Naive thymus-derived CD4-positive, alpha-beta T cell (primary cell): ENCODE measurements at places on chromosomes 7 and 10. TPM values are rescaled to one million over a fixed set of nuclear protein-coding genes. Genes with fewer than 3 reads are reported as not detected.

Gene AOAH
- 22.1 TPM for total RNA-seq

Gene TCTN3
- total RNA-seq: 37.2 and 38.3 TPM in 2 replicates

Gene BEND7
- not detected for total RNA-seq

Gene IGFBP3
- total RNA-seq: 9.4 TPM

Gene PAPOLB
- not detected for total RNA-seq

Gene TAS2R3
- 1.2 TPM for total RNA-seq

Gene CDNF
- 2.6 TPM for total RNA-seq

Gene ARMC3
- total RNA-seq: not detected

Gene MMD2
- total RNA-seq: not detected

Gene MINDY3
- total RNA-seq: 16.4 and 21.4 TPM in 2 replicates

Gene POLL
- 38.8 TPM for total RNA-seq

DNA sequence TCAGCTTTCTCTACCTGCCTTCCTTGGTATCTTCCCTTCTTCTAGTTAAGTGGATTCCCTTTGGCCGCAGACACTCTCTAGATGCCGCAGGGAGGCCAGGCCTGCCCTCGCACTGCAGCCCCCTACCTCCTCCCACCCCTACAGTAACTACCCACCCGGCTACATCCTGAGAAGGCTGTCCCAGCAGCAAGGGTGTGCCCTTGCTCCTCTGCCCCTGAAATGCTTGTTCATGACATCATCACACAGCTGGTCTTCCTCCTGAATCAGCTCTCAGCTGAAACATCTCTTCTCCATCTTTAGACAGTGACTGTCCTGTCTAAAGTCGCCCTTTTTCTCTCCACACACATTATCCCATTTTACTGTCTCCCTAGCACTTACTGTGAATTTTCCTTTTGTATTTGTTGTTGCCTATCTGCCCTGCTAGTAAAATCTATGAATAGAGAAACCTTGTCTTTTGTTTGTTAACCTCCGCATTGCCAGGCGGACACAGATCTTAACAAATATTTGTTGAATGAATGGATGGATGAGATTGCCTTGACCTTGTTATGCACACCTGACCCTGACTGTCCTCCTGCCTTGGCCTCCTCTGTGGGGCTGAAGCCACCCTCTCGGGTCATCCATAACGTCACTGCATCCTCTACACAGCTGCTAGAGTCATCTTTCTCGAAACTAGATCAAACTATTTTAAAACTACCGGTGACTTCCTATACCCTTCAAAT is 108.9 kb upstream of the GATA3 start:
- H3K27ac ChIP-seq: no peak overlapping the region
- H3K4me3 ChIP-seq: no peak overlapping the region
- no peaks in the 10 kb centered on the region for H3K27me3 ChIP-seq
- DNase-seq: no peak

- H3K27ac ChIP-seq: peak overlapping the region; percentile 82
- DNase-seq: no peak
- no peaks in the 10 kb centered on the region for H3K27me3 ChIP-seq
- H3K36me3 ChIP-seq: peaks cover 20% of the 10 kb centered on the region
- H3K4me3 ChIP-seq: peak overlapping the region; percentile 51
Measured at GRCh38 chr10:8060704-8061121, 6.2 kb downstream of the GATA3 start.

DNA sequence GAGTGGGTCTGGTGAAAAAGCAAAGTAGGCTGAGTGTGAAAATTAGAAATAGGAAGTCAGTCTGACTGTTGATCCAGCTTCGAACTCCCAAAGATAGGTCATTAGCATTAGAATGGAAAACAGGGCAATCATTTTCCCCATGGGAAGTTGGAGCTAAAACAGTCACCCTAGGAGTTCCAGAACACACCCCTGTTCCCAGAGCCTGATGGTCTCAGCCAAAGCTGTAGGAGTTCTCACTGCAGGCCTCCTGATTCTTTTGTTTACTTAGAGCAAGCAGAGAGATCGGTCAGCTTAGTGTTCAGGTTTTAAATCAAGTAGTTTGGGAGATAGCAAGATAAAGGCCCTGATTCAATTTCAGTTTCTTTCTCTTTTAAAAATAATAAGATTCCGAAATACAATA is 28.8 kb upstream of the JCAD start:
- no peaks in the 10 kb centered on the region for H3K4me1 ChIP-seq
- no peak overlapping the region for H3K27ac ChIP-seq
- DNase-seq: no peak
- no peaks in the 10 kb centered on the region for H3K36me3 ChIP-seq
- H3K4me3 ChIP-seq: no peak overlapping the region

DNA sequence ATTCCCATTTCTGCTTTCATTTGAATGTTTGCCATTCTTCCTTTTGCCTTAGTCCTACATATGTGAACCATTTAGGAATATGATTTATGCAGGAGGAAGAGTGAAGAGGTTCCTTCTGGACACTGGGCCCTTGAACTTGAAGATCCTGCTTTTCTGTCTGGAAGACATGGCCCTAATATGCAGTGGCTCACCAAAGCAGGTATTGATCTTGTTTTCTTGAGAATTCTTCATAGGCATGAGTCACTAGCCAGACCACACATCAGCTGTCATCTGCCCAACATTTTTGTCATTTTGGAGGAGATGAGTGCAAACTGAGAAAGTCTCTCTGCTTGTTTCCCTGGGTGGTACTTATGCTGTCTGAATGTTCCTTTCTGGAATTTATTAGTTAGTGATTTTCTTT is 382.6 kb downstream of the LRMDA start:
- H3K27me3 ChIP-seq: no peaks in the 10 kb centered on the region
- no peaks in the 10 kb centered on the region for H3K4me1 ChIP-seq
- no peak for DNase-seq
- no peak overlapping the region for H3K4me3 ChIP-seq
- no peaks in the 10 kb centered on the region for H3K36me3 ChIP-seq

- no peak overlapping the region for H3K27ac ChIP-seq
- no peaks in the 10 kb centered on the region for H3K4me1 ChIP-seq
- no peak for DNase-seq
- no peaks in the 10 kb centered on the region for H3K27me3 ChIP-seq
- no peak overlapping the region for H3K4me3 ChIP-seq
- H3K36me3 ChIP-seq: no peaks in the 10 kb centered on the region
Measured at GRCh38 chr7:45647967-45648670, 74.0 kb downstream of the ADCY1 start.

DNA sequence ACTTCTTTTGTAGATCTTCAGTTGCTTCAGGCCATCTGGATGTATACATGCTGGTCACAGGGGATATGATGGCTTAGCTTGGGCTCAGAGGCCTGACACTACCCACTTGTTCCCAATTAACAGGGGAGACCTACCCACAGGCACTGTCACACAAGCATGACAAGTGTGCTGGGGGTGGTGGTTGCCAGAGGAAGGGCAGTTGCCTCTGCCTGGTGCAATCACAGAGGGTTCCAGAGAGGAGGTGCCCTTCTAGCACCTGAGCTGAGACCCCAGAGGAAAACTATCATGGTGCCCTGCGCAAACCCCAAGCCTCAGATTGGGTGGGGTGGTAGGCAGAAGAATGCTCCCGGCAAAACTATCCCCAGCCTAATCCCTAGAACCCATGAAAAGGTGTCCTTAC is 65.6 kb upstream of the NANOS1 start:
- no peak overlapping the region for H3K4me3 ChIP-seq
- no peak for DNase-seq
- H3K27ac ChIP-seq: no peak overlapping the region
- H3K4me1 ChIP-seq: no peaks in the 10 kb centered on the region

GRCh38 chr7:130400120-130400572 is 19.9 kb downstream of the CPA1 start:
- no peak overlapping the region for H3K4me3 ChIP-seq
- H3K27ac ChIP-seq: no peak overlapping the region
- no peaks in the 10 kb centered on the region for H3K27me3 ChIP-seq
- DNase-seq: no peak
- peaks cover 19% of the 10 kb centered on the region for H3K36me3 ChIP-seq

DNA sequence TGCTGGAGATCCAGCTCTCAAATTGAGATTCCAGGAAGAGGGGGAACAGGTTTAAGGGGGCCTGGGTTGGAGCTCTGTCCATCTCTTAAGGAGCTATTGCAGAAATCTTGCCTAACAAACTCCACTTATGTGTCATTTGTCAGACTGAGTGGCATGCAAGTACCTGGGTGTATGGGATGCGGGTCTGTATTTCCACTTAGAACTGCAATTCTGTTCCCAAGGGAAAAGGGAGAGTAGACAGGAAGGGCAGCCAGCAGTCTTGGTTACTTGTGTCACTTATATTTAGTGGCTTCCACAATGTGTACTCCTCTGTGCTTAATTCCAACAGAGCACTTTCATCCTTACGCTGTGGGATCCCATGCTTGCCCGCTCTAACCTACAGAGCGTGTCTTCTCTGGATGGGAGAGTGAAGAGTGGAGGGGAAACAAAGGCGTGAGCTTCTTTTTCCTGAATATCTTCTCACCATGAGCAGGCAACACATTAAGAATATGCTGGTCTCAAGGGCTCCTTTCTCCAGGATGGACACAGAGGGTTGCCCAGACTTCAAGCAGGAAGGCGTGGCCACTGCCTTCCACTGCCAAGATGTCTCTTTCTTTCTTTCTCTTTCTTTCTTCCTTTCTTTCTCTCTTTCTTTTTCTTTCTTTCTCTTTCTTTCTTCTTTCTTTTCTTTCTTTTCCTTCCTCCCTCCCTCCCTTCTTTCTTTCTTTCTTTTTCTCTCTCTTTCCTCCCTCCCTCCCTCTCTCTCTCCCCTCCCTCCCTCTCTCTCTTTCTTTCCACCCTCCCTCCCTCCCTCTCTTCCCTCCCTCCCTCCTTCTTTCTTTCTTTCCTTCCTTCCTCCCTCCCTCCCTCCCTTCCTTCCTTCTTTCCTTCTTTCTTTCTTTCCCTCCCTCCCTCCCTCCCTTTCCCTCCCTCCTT is 153.8 kb upstream of the TNS3 start:
- H3K36me3 ChIP-seq: no peaks in the 10 kb centered on the region
- H3K27ac ChIP-seq: no peak overlapping the region
- no peaks in the 10 kb centered on the region for H3K4me1 ChIP-seq
- DNase-seq: no peak

- no peaks in the 10 kb centered on the region for H3K4me1 ChIP-seq
- H3K27ac ChIP-seq: no peak overlapping the region
- DNase-seq: no peak
- H3K4me3 ChIP-seq: no peak overlapping the region
- no peaks in the 10 kb centered on the region for H3K27me3 ChIP-seq
Measured at GRCh38 chr10:123678376-123678775, 12.2 kb downstream of the GPR26 start.

GRCh38 chr10:62037166-62037831 is 135.8 kb downstream of the ARID5B start:
- H3K4me3 ChIP-seq: no peak overlapping the region
- no peak for DNase-seq
- peaks cover 16% of the 10 kb centered on the region for H3K4me1 ChIP-seq

DNA sequence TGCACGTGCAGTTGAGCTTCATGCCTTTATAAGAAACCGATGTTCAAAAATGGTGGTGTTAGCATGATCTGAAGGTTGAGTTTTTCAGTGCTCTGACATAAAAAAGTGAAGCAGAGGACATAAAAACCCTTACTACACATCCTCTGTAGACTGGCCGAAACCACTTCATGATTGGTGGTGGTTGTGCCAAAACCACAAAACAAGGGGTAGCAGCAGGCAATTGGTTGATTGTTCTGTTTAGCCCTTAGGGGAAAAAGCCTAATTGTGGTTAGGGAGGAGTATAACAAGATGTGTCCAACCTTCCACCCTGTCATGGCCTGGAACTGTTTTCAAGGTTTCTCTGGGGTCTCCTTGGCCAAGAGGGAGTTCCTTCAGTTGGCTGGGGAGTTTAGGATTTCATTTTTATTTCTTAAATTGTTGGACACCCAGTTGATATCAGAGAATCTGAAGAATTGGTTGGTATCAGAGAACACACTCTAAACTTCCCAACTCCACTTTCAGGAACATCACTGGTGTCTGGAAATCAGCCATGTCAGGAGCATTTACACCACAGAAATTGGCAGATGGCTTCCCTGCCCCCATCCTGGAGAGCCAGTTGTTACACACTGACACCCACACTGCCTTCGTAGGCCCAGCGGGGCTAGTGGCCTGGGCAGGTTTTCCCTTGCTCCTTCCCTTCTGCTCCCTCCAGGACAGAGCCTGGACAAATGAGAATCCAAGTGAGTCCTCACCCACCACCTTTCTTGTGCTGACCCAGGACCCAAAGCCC is 18.8 kb downstream of the MRPS24 start:
- DNase-seq: no peak
- no peaks in the 10 kb centered on the region for H3K36me3 ChIP-seq
- no peaks in the 10 kb centered on the region for H3K4me1 ChIP-seq
- H3K27ac ChIP-seq: no peak overlapping the region

DNA sequence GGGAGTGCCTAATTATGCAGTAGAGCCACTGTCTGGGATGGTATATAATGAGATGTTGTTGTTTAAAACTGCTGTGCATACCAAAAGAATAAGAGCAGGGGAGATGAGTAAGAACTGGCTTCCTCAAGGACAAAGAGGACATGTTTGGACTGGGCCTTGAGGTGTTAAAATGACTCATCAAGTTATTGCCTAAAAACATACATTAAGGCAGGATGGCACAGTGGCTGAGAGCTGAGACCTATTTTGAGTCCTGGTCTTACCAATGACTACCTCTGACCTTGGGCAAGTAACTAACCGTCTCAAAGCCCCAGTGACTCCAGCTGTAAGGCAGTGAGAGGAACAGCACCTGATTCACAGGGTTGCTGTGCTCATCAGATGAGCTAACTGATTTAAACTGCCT is 71.1 kb downstream of the CFAP58 start:
- H3K27me3 ChIP-seq: no peaks in the 10 kb centered on the region
- no peak overlapping the region for H3K4me3 ChIP-seq
- H3K27ac ChIP-seq: no peak overlapping the region
- H3K4me1 ChIP-seq: no peaks in the 10 kb centered on the region

- H3K4me1 ChIP-seq: no peaks in the 10 kb centered on the region
- H3K27me3 ChIP-seq: no peaks in the 10 kb centered on the region
- no peak for DNase-seq
- no peaks in the 10 kb centered on the region for H3K36me3 ChIP-seq
- H3K27ac ChIP-seq: no peak overlapping the region
Measured at GRCh38 chr7:41107938-41108448, 594.9 kb downstream of the INHBA start.

- no peak overlapping the region for H3K27ac ChIP-seq
- H3K27me3 ChIP-seq: no peaks in the 10 kb centered on the region
- no peaks in the 10 kb centered on the region for H3K4me1 ChIP-seq
- H3K36me3 ChIP-seq: no peaks in the 10 kb centered on the region
Measured at GRCh38 chr7:68394131-68394530, 1204.1 kb upstream of the AUTS2 start.

GRCh38 chr7:149060156-149060555 is 30.4 kb downstream of the ZNF786 start:
- H3K27me3 ChIP-seq: no peaks in the 10 kb centered on the region
- H3K36me3 ChIP-seq: no peaks in the 10 kb centered on the region
- no peaks in the 10 kb centered on the region for H3K4me1 ChIP-seq
- no peak overlapping the region for H3K27ac ChIP-seq
- no peak overlapping the region for H3K4me3 ChIP-seq
